ENCODE measurements at places on chromosomes 1 and 21. TPM values are rescaled to one million over a fixed set of nuclear protein-coding genes. Genes with fewer than 3 reads are reported as not detected.

GRCh38 chr1:230957580-230957989 lies 21.1 kb downstream of the TTC13 start:
- no peak overlapping the region for H3K27ac ChIP-seq
- no peaks in the 10 kb centered on the region for H3K4me1 ChIP-seq

DNA sequence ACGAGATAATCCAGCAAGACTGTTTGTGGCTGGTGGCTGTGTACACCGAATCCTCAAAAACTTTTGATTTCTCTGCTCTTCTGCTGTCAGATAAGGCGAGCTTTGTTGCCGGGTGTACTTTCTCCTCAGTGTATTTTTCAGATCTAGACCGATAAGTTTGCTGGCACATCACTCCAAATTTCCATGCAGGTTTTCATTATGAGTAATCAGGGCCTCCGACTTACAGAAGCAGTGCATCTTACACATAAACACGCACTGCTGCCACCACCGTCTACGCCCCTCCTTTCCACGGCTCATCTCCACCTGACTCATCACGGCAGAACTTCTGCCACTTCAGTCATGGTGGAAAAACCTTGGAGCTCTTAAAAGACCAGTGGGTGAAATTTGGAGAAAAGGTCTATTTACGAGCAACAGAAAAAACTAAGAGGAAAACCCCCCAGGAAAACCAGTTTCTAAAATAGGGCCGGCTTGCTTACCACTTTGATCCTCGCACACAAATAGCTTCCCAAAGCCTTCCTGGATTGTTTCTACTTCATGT lies 7.7 kb downstream of the ZBTB21 start:
- peaks cover 28% of the 10 kb centered on the region for H3K36me3 ChIP-seq
- H3K4me1 ChIP-seq = peaks cover 3% of the 10 kb centered on the region
- H3K27ac ChIP-seq = no peak overlapping the region
- H3K27me3 ChIP-seq = no peaks in the 10 kb centered on the region
- no peak overlapping the region for H3K4me3 ChIP-seq

DNA sequence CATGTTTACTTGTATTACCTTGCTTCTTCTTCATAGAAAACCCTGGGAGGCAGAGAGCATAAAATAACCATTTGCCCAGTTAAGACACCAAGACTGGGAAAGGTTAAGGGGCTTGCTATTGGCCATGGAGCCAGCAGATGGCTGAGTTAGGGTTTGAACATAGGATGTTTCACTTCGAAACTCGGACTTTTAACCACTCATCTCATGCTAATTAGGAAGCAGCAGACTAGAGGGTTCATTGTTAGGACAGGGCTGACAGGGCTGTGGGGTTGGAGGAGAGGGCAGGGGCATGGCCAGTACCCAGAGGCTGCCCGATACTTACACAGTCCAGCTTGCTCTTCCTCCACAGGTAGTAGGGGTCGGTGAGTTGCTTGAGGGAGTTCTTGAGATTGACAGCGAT lies 17.0 kb downstream of the SLC26A9 start:
- H3K27me3 ChIP-seq = no peaks in the 10 kb centered on the region
- no peak overlapping the region for H3K27ac ChIP-seq
- DNase-seq = no peak
- no peaks in the 10 kb centered on the region for H3K4me1 ChIP-seq
- H3K36me3 ChIP-seq = no peaks in the 10 kb centered on the region

DNA sequence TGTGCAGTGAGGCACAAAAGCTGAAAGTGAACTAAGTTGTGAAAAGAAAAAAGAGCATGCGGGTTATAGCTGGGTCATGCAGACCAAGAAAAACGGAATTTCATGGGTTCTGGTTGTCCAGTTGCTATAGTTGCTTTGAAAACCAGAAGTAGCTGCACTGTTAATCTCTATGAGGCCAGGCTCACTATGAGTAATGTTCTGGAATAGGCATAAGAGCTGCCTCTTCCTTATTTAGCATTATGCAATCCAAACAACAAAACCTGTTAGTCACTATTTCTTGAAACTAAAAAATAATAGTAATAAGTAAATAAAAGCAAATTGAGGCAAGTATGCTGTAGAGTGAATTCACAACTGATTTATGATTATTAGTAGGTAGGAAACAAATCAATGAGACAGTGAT lies 1383.7 kb downstream of the MRPL39 start:
- no peak for DNase-seq
- H3K4me1 ChIP-seq = no peaks in the 10 kb centered on the region
- no peaks in the 10 kb centered on the region for H3K36me3 ChIP-seq
- no peak overlapping the region for H3K4me3 ChIP-seq
- no peaks in the 10 kb centered on the region for H3K27me3 ChIP-seq

GRCh38 chr1:175204330-175204729 lies 11.8 kb upstream of the KIAA0040 start:
- no peaks in the 10 kb centered on the region for H3K27me3 ChIP-seq
- no peak overlapping the region for H3K27ac ChIP-seq
- H3K4me3 ChIP-seq = no peak overlapping the region
- peaks cover 21% of the 10 kb centered on the region for H3K4me1 ChIP-seq

- H3K4me3 ChIP-seq = peak overlapping the region; percentile 63
- H3K27me3 ChIP-seq = no peaks in the 10 kb centered on the region
- H3K36me3 ChIP-seq = no peaks in the 10 kb centered on the region
- DNase-seq = no peak
- peak overlapping the region; percentile 74 for H3K27ac ChIP-seq
- H3K4me1 ChIP-seq = peaks cover 32% of the 10 kb centered on the region
These were observed 1.4 kb downstream of the LRRN2 start for GRCh38 chr1:204684206-204684570.

DNA sequence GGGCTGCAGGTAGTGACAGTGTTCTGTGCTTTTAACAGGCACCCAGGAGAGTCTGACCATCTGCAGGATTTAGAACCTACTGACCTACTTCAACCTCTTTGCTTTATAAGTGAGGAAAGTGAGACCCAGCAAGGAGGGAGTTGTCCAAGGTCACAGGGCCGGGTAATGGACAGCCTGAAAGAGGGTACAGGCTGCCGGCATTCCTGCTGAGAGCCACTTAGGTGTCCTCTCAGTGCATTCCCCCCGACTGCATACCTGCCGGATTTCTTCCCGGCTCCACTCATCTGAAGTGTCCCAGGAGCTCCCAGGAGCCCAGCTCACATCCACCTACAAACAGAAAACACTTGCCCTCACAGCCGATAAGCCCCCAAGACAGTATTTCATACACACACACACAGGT lies 13.9 kb downstream of the PHLDA3 start:
- H3K36me3 ChIP-seq = no peaks in the 10 kb centered on the region
- DNase-seq = no peak
- peaks cover 48% of the 10 kb centered on the region for H3K4me1 ChIP-seq
- no peak overlapping the region for H3K27ac ChIP-seq

- H3K36me3 ChIP-seq = no peaks in the 10 kb centered on the region
- no peak overlapping the region for H3K4me3 ChIP-seq
- H3K27me3 ChIP-seq = no peaks in the 10 kb centered on the region
- no peak for DNase-seq
- H3K27ac ChIP-seq = no peak overlapping the region
- peaks cover 4% of the 10 kb centered on the region for H3K4me1 ChIP-seq
These were observed 125.2 kb downstream of the PCBP3 start for GRCh38 chr21:45768740-45769048.

- peak overlapping the region; percentile 80 for H3K4me3 ChIP-seq
- DNase-seq = no peak
- H3K27ac ChIP-seq = peak overlapping the region; percentile 99
- H3K36me3 ChIP-seq = peaks cover 2% of the 10 kb centered on the region
- H3K4me1 ChIP-seq = peaks cover 40% of the 10 kb centered on the region
- peaks cover 30% of the 10 kb centered on the region for H3K27me3 ChIP-seq
These were observed 1.4 kb downstream of the ATF3 start for GRCh38 chr1:212609701-212610574.

GRCh38 chr1:70196333-70196732 lies 9.0 kb downstream of the LRRC40 start:
- no peaks in the 10 kb centered on the region for H3K4me1 ChIP-seq
- no peaks in the 10 kb centered on the region for H3K36me3 ChIP-seq
- no peak overlapping the region for H3K4me3 ChIP-seq
- no peak for DNase-seq
- no peaks in the 10 kb centered on the region for H3K27me3 ChIP-seq

DNA sequence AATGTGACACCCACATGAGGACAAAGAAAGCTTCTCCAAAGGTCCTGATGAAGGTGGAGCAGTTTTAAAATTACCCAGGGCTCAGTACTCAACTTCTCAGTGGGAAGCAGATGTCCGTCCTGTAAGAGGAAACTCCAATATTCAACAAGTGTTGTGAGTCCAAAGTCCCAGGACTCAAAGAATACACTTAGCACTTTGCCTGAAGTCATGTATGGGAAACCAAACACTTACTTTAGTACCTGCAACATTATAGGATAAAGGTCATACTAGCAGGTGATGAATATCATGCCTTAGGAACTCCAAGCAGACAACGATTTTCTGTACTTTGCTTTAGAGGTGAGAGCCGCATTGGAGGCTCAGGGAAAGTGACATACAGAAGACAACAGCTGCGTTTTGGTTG lies 37.2 kb upstream of the ST6GALNAC3 start:
- H3K27ac ChIP-seq = no peak overlapping the region
- no peak for DNase-seq
- H3K4me1 ChIP-seq = no peaks in the 10 kb centered on the region
- H3K27me3 ChIP-seq = no peaks in the 10 kb centered on the region

GRCh38 chr1:59666106-59666505 lies 148.6 kb upstream of the HOOK1 start:
- no peak for DNase-seq
- H3K36me3 ChIP-seq = no peaks in the 10 kb centered on the region
- no peaks in the 10 kb centered on the region for H3K27me3 ChIP-seq
- H3K27ac ChIP-seq = no peak overlapping the region

- H3K36me3 ChIP-seq = no peaks in the 10 kb centered on the region
- DNase-seq = no peak
- no peaks in the 10 kb centered on the region for H3K27me3 ChIP-seq
- no peak overlapping the region for H3K4me3 ChIP-seq
These were observed 269.7 kb downstream of the LMO4 start for GRCh38 chr1:87598429-87598828.

GRCh38 chr1:148374101-148374500 lies 109.0 kb downstream of the PPIAL4G start:
- no peak overlapping the region for H3K4me3 ChIP-seq
- no peaks in the 10 kb centered on the region for H3K36me3 ChIP-seq

DNA sequence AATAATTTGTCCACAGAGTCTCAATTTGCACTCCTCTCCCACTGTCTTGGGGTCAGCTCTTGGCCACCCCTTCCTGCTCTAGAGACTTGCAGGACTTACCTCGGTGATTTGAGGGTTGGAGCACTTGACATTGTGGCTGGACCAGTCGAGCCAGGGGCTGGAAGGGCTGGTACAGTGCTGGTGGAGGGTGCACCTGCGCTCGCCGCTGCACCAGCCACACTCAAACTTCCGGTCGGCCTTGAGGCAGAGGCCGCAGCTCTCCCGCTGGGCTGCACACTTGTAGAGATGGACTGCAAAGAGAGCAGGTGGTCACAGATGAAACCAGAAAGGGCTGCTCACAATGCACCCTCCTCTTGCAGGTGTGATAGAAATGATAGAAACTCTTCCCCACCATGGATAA lies 165.0 kb downstream of the PLXNA2 start:
- no peak overlapping the region for H3K4me3 ChIP-seq
- no peak for DNase-seq
- peaks cover 70% of the 10 kb centered on the region for H3K36me3 ChIP-seq
- H3K4me1 ChIP-seq = no peaks in the 10 kb centered on the region

CLCA4 gene
- total RNA-seq = 1.7 TPM

TATDN3 gene
- total RNA-seq = 14.1 TPM

SSR2 gene
- 151 TPM for total RNA-seq

RHD gene
- total RNA-seq = not detected

GBP4 gene
- 9.6 TPM for total RNA-seq

TAL1 gene
- total RNA-seq = 2.5 TPM

TRIM67 gene
- total RNA-seq = not detected

Measured in esophagus muscularis mucosa (tissue), 4 donors.